Stimulated activated CD4-positive, alpha-beta T cell treated with anti-CD3 and anti-CD28 coated beads, TNF-alpha, amount 100 ng/mL, for 1 hour (primary cell): ENCODE measurements at places on chromosomes 2 and 18.

- DNase-seq, result no peak
Measured at GRCh38 chr18:9762526-9762925, 54.4 kb downstream of the RAB31 start.

GRCh38 chr18:61992923-61993322, 100.1 kb upstream of the RNF152 start:
- DNase-seq, result no peak

DNA sequence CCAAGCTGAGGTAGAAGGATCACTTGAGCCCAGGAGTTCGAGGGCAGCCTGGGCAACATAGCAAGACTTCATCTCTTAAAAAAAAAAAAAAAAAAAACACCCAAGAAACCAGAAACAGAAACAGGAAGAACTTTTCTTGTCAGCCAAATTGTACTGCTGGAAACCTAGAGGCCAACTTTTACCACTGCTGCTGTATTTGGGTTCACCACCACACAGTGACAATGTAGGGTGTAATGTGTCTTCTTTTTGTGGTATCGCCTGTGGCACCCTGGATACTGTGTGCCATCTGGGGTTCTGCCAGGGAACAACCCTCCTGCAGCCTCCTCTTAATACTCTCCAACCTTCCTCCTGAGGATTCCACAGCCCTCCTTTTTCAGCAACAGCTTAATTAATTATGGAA, 72.6 kb downstream of the STK39 start:
- DNase-seq, result no peak

- no peak for DNase-seq
Measured at GRCh38 chr18:73626859-73627258, 520.8 kb downstream of the FBXO15 start.

DNA sequence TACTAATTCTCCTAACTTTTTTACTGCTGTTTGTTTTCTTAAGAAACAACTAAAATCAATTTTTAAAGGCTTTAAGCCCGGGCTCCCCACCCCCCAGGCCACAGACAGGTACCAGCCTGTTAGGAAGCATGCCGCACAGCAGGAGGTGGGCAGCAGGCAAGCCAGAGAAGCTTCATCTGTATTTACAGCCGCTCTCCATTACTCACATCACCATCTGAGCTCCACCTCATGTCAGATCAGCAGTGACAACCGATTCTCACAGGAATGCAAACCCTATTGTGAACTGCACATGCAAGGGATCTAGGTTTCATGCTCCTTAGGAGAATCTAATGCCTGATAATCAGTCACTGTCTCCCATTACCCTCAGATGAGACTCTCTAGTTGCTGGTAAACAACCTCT, 517.0 kb downstream of the NRXN1 start:
- no peak for DNase-seq

GRCh38 chr2:220134756-220135534, 507.5 kb downstream of the SLC4A3 start:
- DNase-seq, result no peak

DNA sequence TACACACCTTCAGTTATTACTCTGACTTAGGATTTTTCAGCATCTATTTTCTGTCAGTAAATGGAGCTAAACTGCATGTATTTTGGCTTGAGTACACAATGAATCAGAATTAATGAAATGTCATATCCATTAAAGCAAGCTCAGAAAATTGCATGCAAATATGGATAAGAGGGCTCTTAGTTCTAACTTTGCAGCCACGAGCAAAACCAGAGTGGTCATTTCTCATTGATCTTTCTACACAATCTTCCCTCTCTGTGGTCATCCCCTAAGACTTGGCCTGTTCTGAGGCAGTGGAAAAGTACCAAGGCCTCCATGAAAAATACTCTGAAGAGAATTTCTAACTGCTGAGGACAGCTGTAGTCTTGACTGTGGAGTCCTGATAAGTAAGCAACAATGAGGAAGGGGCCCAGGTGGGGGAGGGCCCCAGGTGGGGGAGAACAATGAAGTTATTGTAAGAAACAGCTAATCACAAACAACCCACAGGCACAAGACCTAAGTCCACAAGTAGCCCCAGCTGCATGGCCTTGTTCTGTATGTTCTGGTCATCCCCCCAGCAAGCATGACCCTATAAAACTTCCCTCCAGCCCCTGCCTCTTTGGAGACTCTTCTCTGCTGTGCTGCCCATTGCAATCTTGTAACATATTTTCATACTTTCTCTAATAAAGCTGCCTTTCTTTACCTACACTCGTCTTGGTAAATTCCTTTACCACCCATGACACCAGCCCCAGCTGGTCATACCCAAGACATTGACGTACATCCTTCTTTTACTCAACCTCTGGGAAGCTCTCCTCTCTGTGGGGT, 230.3 kb downstream of the TDRD15 start:
- no peak for DNase-seq

DNA sequence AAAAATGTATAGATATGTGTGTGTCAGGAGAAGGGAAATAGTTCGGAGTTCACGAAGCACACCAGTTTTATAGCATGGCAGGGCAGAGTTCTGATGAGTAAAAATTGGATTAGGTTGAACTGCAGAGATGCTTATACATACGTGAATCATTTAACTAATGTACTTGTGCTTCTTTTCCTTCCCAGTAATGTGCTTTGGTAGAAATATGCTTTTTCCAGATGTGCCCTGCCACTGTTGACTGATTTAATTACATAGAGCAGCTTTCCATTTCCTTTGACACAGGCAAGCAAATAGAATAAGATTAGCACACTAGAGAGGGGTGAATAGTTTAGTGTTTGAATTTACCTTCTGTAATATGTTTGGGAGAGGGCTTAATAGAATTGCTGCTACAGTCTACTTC, 28.9 kb upstream of the ARMC9 start:
- no peak for DNase-seq

- DNase-seq, result no peak
Measured at GRCh38 chr18:8858888-8859511, 153.6 kb downstream of the MTCL1 start.

- DNase-seq, result no peak
Measured at GRCh38 chr2:10440736-10441135, 7.4 kb downstream of the ODC1 start.

DNA sequence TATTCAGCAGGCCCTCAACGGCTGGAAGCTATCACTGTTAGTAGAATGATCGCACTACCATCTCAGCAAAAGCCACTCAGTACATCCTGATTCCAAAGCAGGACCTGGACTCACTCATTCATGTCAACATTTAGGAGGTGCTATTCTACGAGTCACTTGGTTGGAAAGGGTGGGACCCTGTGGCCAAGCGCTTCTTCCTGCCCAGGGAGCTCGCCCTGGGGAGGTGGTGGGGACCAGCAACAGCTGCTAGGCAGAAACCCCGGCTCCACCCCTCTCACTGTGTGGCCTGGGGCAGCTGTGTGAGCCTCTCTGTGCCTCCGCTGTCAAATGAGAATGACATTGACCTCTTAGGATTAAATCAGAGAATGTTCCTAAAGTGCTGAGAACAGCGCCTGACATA, 231.4 kb downstream of the EIPR1 start:
- DNase-seq, result no peak

GRCh38 chr2:69709290-69709689, 32.6 kb upstream of the ANXA4 start:
- DNase-seq, result no peak

- DNase-seq, result no peak
Measured at GRCh38 chr2:96957244-96957643, 29.1 kb downstream of the FAM178B start.

DNA sequence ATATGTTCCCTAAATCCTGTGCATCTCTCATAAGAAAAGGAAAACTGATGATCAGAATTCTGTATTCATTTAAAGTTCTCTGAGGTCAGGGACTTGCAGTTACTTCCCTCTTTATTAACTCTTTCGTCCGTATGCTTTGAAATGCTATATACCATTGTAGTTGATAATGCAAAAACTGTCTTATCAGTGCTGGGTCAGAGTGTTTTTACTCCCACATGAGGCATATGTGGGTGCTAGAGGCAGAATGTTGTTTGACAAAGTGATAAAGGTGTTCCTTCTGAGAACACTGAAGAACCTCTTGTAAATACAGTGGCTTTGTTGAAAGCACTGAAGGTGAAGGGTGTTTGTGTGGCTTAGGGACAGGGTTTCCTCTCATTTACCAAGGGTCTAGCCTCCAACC, 136.5 kb upstream of the NFATC1 start:
- no peak for DNase-seq

GRCh38 chr2:47003641-47004427, 88.2 kb upstream of the MCFD2 start:
- DNase-seq, result no peak

GRCh38 chr2:44997963-44998362, 11.3 kb downstream of the SIX2 start:
- no peak for DNase-seq

DNA sequence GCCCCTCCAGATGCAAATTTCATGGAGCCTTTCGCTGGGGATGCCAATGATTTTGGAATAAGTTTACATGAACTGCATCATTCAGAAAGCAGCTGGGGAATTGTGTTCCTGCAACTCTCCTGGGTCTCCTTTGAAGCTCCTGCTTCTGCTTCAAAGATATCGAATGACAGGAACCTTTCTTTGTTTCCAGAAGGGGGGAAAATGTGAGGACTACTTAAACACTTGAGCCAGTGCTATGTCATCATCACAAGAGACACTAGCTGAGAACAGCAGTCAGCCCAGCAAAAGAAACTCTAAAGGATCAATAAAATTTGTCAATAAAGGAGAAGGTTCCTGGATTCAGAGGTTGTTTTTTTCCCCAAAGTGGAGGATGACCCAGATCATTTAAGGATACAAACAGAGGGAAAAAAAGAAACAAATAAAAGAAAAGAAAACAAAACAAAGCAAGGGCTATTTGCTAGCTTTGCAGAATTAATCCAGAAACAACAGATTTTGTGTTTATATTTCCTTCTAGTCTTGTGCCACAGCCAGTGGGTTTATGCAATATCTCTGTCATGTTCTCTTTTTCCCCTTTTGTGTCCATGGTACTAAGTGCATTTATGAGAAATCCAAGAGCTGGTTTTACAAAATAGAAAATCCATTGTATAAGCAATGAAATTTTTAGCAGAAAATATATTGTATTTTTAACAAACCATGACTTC, 463.7 kb downstream of the CDH2 start:
- DNase-seq, result no peak

GRCh38 chr18:79439628-79440023, 43.9 kb downstream of the NFATC1 start:
- no peak for DNase-seq

DNA sequence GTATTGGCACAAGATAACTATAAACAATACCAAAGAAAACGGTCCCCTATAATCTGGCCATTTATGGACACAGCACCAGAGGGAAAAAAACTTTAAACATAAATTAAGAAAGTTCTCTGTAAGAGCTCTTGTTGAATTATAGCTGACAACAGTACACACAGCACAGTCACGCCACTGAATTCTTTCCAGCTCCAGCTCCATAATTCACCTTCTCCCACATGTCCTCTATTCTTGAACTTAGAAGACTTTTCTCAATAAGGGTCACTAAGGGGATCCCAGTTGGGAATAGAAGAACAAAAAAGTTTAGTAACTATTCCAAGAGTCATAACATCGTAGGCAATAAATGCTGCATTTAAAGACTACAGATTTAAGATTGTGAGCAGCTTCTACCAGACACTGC, 124.6 kb upstream of the CYP1B1 start:
- no peak for DNase-seq

- DNase-seq, result no peak
Measured at GRCh38 chr2:99420031-99420430, 69.8 kb downstream of the REV1 start.

DNA sequence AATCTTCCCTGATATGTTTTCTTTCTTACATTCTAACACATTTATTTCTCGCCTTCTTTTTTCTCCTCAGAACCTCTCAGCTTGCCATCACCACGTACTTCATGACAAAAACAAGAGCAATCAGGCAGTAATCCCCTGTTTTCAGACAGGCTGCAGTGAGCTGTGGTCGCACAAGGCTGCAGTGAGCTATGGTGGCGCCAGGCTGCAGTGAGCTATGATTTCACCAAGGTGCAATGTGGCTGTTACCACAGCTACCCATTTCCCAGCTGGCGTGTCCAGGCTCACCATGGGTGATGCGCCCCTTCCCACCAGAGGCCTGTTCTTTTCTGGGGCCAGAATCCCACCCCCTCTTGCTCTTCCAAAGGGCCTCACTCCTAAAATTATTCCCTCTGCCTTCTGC, 25.8 kb downstream of the TCF23 start:
- DNase-seq, result no peak

- DNase-seq, result no peak
Measured at GRCh38 chr18:30486856-30487255, 555.7 kb downstream of the DSC3 start.

GRCh38 chr2:5328826-5329225, 363.4 kb upstream of the SOX11 start:
- no peak for DNase-seq

DNA sequence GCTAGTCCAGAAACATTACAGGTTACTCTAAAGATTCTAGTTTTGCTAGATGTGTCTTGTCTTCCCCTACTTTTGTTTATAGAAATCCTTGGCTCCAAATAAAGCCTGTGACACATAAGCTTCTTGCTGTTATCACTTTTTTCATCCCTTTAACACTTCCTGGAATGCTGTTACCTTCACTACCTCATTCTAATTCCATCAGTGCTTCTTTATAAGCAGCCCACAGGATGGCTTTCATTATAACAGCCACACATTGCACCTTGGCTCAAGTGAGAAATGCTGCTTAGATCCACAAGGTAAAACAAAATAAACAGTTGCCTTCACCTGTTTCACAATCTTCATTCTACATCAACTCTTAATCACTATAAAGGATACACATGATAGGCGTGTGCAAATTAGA, 221.7 kb downstream of the SLC8A1 start:
- DNase-seq, result no peak

DNA sequence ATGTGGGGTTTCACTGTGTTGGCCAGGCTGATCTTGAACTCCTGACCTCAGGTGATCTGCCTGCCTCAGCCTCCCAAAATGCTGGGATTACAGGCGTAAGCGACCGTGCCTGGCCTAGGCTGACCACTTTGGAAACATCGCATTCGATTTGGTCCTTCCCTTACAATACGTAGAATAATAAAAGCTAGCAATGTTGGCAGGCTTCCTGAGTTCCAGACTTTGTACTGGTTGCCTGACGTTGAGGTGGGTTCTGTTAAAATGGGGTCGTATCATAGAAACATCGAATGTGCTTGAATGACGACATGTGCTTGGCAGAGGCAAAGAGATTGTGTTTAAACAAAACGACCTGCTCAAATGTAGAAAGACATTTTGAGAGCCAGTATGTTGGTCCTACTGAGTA, 56.1 kb downstream of the LTBP1 start:
- DNase-seq, result no peak

DNA sequence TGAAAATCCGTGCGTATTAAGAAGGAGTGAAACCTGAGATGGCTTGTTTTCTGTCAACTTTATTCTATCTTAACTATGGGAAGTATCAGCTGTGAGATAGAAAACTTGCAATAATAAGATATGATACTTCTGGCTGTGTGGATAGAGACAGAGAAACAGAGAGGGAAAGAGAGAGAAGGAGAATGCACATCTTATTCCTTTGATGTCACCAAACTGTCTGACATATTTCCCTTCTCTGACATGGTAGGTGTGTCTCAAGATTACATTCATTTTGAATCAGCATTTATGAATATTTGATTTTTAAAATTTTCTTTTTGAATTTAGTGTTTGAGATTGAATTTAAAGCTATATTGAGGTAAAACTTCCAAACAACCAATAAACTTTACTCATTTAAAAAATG, 69.4 kb downstream of the CDC42EP3 start:
- no peak for DNase-seq
